Stimulated activated CD8-positive, alpha-beta memory T cell treated with anti-CD3 and anti-CD28 coated beads, Interleukin-4, amount 100 ng/mL, for 4 hours (primary cell): ENCODE measurements at places on chromosomes 2 and 18.

DNA sequence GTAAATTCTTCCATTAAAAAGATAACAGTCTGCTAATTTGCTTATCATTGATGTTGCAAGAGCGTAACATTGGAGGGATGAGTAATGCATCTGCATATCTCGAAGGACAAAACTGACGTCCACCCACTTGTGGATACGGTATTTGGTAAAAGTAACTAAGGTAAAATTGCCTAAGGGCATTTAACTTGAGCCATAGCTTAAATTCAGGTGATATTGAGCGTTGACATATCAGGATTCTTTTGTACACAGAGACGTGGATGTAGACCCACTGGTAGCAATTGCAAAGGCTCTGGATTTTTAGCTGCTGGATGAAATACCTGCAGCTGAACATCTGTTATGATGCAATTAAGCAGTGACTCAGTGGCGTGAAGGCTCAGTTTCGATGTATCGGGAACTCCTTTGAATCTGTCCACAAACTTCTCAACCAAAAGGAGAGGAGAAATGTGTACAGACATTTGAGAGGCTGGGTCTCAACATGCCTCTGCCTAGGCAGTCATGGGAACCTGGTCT lies 119.3 kb downstream of the SPTBN1 start:
- no peak for DNase-seq

GRCh38 chr2:222939208-222939856 lies 78.5 kb downstream of the ACSL3 start:
- peak; percentile 24 for DNase-seq

DNA sequence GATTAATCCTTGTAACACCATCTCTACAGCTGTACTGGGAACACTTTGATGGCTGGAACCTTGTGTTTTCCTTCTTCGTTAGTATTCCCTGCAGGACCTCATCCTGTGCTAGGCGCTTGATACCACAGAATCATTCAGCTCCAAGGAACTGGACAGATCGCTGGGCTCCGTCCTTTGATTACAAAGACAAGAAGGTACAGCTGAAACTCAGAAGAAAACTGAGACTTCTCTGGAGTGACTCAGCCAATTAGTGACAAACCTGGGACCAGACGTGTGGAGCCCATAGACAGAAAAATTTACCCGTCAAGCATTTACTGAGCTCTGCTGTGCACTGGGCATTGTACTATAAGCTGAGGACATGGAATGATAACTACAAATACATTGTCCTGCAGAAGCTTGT lies 67.3 kb downstream of the NCKAP5 start:
- DNase-seq = no peak

GRCh38 chr2:14285812-14286211 lies 346.7 kb upstream of the LRATD1 start:
- DNase-seq = no peak

DNA sequence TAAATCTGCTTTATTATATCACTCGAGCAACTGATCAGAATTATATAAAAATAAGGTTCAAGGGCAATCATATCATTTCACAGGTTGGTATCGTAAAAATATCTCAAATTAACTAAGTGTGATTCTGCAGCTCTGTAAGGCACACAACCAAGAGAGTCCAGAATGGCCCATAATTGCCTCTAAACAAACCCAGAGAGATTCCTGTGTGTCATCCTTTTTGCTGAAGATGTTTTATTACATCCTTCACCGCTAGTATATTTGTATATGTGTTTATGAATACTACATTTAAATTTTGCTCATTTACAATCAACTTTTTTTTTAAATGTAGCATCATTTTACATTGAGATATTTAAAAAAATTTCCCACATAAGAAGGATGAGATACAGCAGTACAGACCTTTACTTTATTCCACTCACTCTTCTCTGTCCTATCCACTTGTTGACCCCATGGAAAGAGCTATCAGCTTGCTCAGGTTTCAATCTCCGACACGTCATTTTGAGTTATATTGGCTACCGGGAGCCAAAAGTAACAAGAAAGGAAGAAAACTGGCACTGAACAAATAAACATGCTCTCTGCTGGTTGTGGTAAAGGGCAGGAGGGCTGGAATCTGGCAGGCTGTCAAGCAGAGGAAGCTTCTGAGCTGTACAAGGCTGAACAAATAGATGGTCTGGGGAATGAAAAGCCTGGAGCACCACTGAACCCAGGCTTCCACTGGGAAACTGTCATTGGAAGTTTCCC lies 23.1 kb downstream of the PLA2R1 start:
- DNase-seq = no peak

DNA sequence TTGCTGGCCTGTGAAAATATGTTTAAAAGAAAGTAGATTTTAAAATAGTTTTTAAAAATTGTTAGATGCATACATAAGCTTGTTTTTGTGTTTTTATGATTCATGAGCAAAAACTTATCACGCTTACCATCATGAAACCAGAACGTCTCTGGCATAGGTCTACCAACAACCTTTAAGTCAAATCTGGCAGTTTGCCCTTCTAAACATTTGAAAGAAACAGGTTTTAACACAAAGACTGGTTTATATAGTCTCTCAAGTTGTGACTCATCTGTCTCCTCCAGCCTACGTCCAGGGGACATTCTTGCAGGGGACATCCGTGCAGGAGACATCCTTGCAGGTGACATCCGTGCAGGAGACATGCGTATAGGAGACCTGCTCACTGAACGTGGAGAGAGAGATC lies 29.6 kb downstream of the TTN start:
- DNase-seq = no peak

DNA sequence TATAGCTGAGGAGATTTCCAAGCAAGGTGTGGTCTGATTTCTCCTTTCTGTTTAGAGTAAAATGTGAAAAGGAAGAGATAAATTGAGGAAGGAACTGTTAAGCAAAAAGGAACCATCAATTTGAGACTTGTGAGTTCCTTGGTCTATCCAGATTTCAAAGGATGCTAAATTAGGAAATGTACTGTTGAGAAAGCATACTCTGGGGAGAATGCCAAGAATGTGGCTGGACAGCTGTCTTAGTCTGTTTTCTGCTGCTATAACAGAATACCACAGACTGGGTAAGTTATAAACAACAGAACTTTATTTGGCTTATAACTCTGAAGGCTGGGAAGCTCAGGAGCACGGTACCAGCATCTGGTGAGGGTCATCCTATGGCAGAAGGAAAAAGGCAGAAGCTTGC lies 1097.2 kb downstream of the TDRD15 start:
- DNase-seq = no peak

DNA sequence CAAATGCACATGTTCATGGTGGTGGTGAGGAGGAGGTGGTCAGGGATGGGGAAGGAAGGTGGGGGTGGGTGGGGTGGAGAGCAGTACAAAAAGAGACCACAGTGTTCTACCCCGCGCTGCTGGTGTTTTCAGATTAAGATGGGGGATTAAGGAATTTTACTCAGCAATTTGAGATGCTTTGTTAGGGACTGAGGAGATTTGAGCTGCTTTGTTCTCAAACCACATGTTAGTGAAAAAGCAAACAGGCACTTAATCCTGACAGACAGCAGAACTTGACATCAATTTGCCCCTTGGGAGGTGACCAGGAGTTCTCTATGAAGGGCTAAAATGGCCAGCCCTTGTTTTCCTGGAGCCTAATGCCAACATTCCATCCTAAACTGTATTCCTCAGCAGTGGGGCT lies 244.5 kb downstream of the MEIS1 start:
- no peak for DNase-seq

DNA sequence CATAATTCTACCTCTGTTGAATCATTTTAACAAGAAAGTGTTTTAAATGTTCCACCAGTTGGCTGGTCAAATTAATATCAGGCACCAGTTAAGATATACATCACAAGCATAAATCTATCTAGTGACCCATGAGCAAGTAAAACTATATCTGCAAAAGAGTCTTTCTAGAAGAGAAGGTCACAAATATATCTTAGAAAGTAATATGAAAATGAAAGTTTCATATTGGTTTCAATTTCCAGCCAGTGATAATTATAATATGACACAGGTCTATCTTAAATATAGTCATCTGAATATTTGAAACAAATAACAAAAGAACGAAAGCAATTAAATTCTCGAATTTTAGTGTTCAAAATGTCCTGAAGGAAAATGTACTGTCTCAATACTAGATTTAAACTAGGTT lies 282.5 kb upstream of the KYNU start:
- DNase-seq = no peak

- DNase-seq = no peak
Measured at GRCh38 chr2:75311993-75312392, 112.7 kb upstream of the TACR1 start.

- no peak for DNase-seq
Measured at GRCh38 chr2:79977792-79978191, 326.8 kb downstream of the LRRTM1 start.

GRCh38 chr2:126059379-126059778 lies 596.6 kb upstream of the GYPC start:
- DNase-seq = no peak

- no peak for DNase-seq
Measured at GRCh38 chr18:55337908-55338521, 250.0 kb downstream of the TCF4 start.

DNA sequence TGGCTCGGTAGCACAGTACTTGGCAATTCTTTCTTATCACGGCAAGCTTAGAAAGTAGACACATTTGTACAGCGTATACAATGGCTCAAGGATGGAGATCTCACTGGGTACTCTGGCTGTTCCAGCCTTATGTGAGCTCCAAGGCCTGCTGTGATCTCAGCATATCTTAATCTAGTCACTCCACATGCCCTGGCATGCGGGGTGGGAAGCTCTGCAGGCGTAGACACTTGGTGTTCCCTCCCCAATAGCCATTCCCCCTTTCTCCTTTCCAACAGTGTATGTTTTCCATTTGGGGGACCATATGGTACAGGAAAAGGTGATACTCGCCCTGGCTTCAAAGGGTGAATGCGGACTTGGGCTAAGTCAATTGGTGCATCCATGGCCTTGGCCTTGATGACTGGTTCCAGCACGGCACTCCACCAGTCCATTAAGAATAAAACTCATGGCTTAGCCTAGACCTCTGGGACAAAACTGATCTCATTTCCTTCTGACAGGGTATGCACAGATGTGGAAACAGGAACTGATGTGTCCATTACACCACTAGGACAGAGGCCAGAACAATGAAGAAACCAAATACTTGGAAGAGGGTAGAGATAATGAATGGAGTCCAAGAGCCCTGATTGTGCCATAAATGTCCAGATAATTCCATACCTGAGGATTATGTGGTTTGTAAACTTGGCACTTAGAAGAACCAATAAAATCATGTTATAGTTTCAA lies 28.4 kb downstream of the TGIF1 start:
- DNase-seq = no peak

DNA sequence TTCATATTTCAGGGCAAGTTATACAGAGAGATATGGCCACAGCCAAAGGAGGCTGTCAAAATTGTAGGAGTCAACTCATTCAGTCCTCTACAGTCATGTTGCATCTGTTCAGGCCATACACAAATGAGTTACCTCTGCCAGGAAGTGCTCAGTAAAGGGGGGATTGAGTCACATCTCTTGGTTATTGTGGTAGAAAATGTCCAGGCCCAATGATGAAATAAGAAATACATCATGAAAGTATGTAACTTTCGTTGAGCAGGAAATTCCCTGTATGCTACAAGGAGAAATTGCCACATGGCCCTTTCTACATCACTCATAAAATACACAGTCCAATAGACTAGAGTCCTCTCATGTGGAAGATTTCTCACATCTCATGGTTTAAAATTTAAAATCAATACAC lies 103.9 kb upstream of the COL3A1 start:
- DNase-seq = no peak
